Glomerular endothelial cell (primary cell): ENCODE measurements at places on chromosomes 4 and X.

DNA sequence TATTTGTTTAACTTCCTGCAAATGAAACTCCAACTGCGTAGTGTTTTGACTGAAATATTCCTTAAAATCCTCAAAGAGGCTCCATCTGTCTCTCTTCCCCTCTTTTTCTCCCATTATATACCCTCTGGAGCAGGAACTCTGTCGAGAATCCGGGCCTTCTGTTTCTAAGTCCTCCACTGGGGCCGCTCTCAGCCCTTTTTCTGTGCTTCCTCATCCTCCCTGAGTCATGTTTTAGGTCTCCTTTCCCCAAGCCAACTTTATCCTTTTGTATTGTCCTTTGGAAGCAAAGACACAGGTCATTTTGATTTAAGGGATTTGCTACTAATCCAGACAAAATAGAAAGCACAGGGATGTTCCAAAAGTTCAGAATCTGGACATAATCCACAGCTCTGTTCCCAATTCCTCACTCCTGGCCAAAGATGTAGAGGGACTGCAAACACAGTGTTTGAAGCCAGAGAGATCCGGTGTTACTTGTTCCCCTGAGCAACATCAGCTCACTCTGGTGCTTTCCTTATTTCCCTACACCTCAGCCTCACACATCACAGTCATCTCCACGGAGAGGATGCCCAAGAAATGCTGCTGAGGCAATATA is 131.0 kb upstream of the KLF3 start:
- no peak for DNase-seq

GRCh38 chrX:2682565-2683177 is 8.4 kb upstream of the CD99 start:
- DNase-seq = no peak

DNA sequence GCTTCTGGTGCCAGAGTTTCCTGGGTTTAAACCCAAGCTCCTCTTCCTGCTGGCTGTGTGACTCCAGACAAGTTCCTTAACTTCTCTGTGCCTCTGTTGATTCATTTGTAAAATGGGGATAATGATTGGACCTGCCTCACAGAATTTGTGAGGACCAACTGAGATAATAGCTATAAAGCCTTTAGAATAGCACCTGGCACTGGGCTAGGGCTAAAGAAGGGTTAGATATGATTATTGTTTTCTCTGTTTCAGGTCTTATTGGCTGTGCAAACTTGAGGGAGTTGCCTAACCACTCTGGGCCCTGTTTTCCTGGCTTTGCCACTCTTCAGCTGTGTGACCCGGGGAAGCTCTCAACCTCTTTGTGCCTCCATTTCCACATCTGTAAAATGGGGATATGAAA is 37.8 kb downstream of the LGI2 start:
- DNase-seq = no peak

DNA sequence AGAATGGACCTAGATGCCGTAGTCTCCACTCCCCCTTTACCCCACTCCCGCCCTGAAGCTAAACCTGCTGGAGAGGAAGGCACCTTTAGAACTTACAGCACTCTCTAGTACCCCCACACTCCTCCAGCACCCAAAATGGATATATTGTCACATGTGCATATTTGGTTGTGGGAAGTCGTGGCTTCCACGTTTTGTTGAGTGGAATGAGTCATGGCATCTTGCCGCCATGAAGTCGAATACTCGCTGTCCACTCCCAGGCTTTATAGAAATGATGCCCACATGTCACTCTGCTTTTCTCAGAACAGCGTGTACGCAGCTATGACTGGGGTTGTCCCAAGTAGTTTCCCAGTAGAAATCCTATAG is 545 bp downstream of the ABCE1 start:
- DNase-seq = peak; percentile 61
